ENCODE measurements at places on chromosomes 2 and 18.

DNA sequence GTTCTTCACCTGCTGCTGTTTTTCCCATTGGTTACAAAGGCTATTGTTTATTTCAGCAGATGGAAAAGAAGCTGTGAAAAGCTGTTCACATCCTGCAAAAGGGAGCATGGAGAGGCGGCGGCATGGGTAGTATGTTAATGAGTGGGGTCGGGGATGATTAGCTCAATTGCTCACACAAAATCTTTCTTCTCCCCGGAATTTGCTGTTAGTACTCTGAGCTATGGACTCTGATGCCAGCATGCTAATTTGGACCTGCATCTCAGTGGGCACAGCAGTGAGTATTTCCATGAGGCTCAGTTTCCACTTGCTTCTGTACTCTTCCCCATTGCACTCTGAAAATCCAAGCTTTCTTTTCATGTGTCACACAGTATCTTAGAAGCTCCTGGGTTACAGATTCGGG lies 61.6 kb downstream of the DNER start:
- no peak for DNase-seq

- no peak for DNase-seq
Observed at GRCh38 chr2:177869912-177870311, 202.7 kb downstream of the PDE11A start.

GRCh38 chr18:59893971-59894370 lies 5.8 kb upstream of the PMAIP1 start:
- no peak for DNase-seq

- no peak for DNase-seq
Observed at GRCh38 chr18:69866212-69866611, 81.5 kb downstream of the CD226 start.

- DNase-seq, result no peak
Observed at GRCh38 chr2:53432936-53433335, 334.7 kb upstream of the CHAC2 start.

- DNase-seq, result no peak
Observed at GRCh38 chr2:121398853-121399252, 113.9 kb upstream of the TFCP2L1 start.

GRCh38 chr18:76518860-76519538 lies 24.0 kb upstream of the ZNF516 start:
- DNase-seq, result no peak

DNA sequence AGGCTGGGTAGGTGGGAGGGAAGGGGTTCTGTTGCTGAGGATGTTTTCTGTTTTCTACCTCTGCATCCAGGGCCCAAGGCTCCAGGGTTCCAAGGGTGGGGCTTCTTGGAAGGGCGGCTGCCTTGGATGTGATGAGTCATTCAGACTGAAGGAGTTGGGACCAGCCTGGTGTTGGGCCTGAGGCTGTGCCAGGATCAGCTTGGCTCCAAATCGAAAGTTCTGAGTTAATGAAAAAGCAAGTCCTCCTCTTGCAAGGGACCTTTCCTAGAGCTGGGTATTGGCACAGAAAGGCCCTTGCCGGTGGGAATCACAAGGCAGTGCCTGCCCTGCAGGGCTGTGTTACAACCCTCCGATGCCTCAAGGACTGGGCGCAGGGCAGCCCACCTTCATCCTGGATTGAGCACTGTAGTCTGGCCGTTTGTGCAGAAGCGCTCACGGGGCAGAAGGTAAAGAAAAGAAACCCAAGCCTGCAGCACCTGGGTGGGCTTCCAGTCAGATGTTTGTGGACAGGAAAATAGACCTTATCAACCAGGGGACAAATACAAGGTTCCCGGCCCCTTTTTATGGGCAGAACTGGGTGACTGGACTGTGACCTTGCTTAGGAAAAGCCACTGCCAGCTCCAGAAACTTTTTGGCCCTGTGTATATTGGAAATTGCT lies 52.5 kb upstream of the MCFD2 start:
- peak; percentile 66 for DNase-seq

DNA sequence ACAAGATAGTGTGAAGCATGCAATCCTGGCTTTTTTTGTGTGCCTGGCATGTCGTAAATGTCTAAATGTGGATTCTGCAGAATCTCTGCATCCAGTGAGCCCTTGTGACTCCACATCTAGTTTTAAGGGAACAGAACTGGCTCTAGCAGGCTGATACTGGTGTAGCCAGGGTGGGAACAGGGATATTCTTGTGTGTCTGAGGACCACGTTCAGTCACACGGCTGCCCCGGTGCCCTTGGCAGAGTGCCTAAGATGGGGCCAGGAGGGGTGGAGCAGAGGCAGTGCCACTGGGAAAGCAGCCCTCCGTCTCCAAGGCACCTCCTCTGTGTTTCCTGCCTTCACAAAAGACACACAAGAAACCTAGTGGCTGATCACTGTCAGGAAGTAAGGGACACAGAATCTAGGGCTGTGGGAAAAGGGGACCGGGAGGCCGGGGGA lies 91.5 kb upstream of the PARD3B start:
- DNase-seq, result peak; percentile 74

DNA sequence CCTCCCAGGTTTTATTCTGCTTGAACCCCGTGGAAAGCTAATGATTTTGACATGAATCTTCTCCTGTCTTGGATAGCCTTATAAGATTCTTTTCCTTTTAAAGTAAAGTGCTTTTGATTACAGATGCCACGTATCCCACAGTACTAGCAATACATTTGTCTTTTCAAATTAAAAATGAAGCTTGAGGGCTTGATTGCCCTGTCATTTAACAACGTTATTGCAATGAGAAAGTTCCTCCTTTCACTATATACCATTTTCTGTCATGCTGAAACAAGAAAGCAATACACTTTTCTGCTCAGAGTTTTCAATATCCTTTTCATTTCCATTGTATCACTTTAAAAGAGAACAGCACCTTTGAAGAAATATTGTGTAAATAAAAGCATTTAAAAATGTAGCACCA lies 814.7 kb downstream of the LRP1B start:
- DNase-seq, result no peak

GRCh38 chr2:27907547-27907946 lies 17.0 kb downstream of the BABAM2 start:
- no peak for DNase-seq

DNA sequence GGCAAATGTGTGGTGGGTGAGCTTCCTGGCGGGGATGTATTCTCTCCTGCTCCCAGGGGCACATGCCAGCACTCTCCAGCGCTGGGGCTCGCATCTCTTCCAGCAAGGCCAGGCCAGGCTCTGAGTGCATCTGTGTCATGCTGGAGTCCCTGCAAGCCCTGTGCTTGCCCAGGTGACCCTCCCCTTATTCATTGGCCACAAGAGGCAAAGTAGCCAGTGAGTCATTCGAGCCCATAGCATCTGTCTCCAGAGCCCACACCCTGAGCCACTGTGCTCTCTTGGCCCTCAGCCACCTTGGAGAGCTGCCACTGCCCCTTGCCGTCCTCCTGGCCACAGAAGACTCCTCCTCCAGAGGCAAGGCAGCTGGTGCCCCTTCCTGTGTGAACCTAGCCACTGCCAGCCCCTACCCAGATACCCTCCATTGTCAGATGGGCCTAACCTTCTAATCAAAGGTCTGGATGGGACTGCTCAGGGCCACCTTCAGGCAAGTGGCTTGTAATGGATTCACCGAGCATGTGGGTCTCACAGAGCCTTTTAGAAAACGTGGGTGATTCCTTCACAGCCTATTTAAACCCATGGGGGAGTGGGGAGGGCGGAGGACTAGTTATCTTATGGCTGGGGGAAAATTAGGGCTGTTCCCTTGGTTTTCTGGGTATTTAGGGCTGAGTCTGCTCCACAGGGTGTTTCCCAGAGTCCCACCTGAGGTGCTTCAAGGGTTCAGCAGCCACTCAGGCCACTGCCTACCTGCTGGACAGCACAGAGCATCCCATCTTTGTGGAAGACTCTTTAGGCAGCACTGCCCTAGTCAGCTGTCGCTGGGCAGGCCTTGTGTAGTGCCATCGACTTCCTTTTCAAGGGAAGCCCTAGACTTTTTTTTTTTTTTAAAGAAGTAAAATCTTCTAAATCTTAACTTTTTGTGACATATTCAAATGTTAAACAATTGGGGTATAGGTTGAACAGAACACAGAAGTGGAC lies 137.4 kb downstream of the ACOXL start:
- DNase-seq, result no peak

GRCh38 chr2:60294901-60295635 lies 258.4 kb downstream of the BCL11A start:
- DNase-seq, result no peak

DNA sequence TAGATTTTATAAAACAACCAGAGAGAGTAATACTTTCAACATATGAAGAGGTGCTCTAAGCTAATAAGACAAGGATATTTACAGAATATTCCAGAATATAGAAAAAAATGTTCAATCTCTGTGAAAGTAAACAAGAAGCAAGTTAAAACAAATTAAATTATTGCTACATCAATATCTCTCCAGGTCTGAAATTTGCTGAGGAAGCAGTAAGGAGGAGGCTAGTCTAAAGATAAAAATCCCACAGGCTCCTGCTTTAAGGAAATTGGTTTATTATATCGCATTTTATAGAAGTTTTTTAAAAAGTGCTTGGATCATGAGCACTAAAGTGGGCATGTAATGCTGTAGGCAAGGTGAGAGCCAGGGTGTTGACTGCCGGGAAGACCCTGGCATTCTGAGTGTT lies 39.7 kb upstream of the ASB18 start:
- no peak for DNase-seq

GRCh38 chr2:15712551-15713342 lies 121.1 kb downstream of the DDX1 start:
- no peak for DNase-seq

- no peak for DNase-seq
Observed at GRCh38 chr2:113940891-113941290, 51.0 kb downstream of the ACTR3 start.

- peak; percentile 51 for DNase-seq
Observed at GRCh38 chr18:27599202-27599829, 414.2 kb upstream of the CHST9 start.

DNA sequence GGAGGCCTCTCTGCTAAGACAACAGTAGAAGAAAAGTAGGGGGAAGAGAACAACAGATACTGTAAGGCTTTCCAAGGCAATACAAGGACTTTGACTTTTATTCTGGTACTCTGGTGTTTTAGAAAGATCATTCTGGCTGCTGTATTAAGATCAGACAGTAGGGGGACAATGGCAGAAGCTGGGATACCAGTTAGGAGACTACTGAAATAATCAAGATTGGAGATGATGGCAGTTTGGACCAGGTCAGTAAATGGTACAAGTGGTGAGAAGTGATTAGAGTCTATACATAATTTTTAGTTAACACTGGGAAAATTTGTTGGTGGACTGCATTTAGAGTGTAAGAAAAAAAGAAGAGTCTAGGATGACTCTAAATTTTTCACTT lies 139.7 kb downstream of the ROCK1 start:
- DNase-seq, result no peak

DNA sequence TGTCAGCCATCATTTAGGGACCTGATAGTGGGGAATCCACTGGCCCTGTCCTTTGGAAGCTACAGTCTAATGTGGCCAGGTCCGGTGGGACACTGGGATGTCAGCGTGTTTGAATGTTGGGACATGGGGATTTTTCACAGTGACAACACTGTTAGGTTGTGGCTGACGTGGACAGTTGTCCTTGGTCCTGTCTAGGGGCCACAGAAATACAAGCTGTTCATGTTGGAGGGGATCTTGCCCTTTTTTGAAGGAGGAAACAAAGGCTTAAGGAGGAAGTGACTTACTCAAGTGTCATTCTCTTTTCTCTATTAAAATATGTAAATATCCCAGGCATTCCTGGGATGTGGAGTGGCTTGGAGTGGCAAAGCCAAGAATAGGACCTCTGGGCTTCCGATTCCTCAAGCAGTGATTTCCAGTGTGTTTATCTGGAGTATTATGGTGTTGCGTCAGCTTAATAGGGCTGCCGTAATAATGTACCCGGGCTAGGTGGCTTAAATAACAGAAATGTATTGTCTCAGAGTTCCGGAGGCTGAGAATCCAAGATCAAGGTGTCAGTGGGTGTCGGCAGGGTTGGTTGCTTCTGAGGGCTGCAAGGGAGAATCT lies 8.5 kb downstream of the ACOXL start:
- DNase-seq, result no peak

DNA sequence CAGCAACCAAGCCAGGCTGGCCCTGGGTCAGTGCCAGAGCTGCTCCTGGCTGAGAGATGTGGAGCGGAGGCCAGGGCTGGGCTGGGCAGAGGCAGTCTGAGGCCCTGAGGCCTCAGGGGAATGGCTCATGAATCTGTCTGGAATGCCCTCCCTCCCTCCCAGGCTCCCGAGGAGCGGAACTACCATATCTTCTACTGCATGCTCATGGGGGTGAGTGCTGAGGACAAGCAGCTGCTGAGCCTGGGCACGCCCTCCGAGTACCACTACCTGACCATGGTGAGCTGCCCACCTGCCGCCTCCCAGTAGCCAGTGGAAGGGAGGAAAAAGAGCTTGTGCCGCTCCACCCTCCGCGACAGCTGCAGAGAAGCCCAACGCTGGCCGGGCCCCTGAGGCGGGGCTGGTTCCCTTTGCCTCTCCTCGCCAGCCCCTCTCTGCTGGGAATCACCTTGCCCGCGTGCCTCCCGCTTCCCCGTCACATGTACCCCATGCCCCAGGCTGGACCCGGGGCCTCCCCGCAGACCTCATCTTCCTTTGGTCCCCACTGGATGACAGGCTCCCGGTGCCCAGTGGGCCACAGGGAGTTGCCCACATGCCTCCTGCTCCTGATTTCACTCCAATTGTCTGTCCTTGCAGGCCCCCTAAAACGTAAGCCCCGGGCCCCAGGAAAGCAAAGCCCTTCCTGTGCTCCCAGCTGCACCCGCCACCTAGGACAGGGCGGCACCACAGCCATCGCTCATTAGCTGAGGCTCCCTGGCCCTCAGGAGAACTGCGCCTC lies 41.1 kb downstream of the MYO7B start:
- peak; percentile 68 for DNase-seq

DNA sequence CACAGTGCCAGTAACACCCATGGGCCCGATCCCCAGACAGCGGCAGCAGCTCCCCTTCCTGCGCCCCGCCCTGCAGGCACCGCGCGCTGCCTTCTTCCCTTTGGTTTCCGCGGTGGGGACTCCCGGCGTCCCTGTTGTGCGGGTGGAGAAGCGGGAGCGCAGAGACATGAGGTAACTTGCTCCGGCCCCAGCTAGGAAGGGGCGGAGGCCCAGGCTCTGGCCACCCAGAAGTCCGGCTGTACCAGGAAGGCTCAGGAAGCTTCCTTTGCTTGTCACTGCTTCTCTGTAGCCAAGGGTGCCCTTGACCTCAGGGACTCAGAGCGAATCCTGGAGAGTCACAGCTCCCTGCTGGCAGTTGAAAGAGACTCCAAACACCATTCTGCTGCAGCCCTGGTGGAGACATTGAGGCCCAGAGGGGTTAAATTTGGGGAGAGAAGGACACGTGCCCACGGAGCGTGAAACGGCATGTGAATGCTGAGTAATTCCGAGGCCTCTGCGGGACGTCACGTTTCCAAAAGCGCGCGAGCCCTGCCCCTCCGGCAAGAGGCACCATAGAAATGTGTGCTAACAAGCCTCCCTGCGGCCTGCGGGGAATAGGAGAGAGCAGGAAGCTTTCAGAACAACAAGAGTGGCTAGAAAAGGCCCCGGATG lies 6.7 kb upstream of the ADCY3 start:
- DNase-seq, result peak; percentile 63
